ENCODE measurements at places on chromosomes 7 and 10.
A peak's percentile ranks its signal among the peaks of the same experiment; 100 is the strongest.

- DNase-seq: no peak
Measured at GRCh38 chr10:1194161-1194560, 138.0 kb downstream of the WDR37 start.

- DNase-seq: no peak
Measured at GRCh38 chr10:24238519-24239247, 29.7 kb downstream of the KIAA1217 start.

DNA sequence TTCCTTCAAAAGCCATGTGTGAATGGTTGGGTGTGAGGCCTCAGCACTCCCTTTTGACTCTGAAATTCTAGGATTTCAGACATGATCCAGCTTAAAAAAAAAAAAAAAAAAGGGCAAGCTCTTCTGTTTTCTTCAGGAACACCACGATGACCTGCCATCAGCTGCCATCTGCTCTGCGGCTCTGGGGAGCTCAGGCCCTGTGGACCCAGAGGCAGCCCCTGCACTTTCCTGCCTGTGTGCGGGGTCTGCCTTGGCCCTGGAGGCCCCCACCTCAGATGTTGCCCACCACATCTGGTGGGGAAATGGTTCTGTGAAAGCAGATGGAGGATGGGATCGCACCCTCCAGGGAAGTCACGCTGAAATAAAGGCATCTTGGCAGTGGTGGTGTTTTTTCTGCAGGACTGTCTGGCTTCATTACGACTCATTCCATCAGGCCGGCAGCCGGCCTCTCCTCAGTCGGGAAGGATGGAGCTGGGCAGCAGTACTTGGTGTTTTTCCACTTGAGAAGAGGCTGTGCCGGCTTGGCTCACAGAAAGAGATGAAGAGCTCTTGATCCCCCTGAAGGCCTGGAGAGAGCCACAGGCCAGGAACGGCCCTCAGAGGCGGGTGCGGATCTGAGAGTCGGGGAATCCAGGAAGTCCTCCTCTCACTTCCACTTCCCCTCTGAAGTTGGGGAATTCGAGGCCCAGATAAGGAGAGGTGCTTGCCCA lies 66.1 kb upstream of the AQP1 start:
- no peak for DNase-seq

GRCh38 chr10:122154545-122155366 lies 116.3 kb upstream of the BTBD16 start:
- DNase-seq: no peak

- DNase-seq: no peak
Measured at GRCh38 chr10:69458430-69459100, 7.3 kb downstream of the TSPAN15 start.

DNA sequence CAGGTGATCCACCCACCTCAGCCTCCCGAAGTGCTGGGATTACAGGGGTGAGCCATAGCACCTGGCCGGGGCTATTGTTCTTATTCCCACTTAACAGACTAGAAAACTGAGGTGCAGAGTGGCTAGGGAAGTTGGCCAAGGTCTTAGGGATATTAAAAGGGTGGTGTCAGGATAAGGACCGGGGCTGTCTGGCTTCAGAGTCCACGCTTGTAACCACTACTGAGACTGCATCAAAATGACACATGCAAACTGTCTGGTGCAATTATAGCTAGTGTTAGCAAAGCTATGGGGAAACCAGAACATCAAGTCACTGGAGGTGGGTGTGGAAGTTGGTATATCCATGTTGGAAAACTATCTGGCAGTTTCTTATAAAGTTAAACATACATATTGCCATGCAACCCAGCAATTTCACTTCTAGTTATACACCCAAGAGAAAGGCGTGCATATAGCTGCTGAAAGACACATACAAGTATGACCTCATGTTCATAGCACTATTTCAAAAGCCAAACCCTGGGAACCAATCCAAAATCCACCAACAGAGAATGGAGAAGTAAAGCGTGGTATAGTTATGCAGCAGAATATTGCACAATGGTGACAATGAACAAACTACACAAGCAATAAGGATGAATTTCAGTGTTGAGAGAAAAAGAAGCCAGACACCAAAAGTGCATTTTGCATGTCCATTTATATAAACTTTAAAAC lies 33.9 kb upstream of the EEPD1 start:
- peak; percentile 7 for DNase-seq
